Stimulated activated CD4-positive, alpha-beta T cell treated with anti-CD3 and anti-CD28 coated beads, Interleukin-2, amount 100 ng/mL, for 24 hours (primary cell): ENCODE measurements at places on chromosomes 3 and 15.

GRCh38 chr3:114351123-114351821 lies 57.4 kb downstream of the TIGIT start:
- no peak for DNase-seq

DNA sequence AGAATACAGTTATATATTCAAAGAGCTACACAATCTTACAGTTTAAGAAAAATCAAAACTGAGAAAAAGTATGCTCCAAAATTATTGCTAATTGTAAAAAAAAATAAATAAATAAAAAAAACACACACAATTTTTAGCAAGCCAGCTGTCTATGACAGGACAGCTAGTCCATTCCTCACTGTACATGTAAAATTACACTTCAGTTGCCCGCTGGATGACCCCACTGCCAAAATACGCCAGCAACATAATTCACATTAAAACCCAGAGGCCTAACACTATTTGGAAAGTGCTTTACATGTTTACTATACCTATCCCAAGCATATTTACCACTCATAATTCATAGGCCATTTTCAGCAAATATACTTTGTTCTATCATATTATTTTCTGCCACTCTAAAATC lies 5.8 kb downstream of the MYO9A start:
- DNase-seq: no peak

- no peak for DNase-seq
Measured at GRCh38 chr3:194014756-194015155, 121.2 kb upstream of the HES1 start.

DNA sequence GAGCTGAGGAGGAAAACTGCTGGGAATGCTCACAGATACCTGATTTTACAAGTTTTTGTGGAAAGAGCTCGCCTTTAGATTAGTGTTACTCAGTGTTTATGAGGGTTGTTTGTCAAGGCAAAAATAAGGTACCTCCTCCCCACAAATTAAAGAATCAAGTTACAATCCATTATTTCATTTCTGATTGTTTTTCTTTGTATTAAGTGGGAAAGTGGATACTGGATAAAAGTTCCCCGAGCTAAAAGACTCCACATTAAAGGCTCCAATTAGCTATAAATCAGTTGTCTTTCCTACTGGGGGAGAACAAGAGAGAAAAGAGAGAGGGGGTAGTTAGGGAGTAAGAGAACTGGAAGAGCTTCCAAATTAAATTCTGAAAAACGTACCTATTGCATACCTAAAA lies 1.9 kb downstream of the ALDH1A2 start:
- no peak for DNase-seq

DNA sequence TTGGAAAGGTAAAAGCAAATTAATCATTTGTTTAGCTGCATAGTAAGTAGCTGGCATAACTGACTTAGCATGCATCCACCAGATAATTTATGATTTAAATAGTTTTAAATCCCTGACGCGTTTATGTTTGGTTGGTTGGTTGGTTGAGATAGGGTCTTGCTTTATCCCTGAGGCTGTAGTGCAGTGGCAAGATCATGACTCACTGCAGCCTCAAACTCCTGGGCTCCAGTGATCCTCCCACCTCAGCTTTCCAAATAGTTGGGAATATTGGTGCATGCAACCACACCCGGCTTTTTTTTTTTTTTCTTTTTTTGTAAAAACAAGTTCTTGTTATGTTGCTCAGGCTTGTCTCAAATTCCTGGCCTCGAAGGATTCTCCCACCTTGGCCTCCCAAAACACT lies 263.4 kb downstream of the MCTP2 start:
- no peak for DNase-seq

DNA sequence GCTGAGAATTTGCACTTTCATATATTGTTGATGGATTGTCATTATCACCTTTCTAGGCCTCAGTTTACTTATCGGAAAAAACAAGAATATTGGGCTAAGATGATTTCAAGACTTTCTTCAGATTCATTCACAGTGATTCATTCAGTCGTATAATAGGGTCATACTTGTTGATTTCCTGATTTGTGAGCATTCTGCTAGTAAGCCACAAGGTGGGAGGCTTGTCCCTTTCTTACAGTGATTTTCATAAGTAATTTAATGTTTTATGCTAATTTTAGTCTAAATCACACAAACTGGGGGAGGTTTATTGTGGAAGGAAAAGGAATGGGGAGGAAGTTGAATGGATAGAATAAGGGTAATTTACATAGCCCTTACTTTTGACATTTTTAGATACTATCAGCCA lies 126.8 kb upstream of the GOLGA6L4 start:
- DNase-seq: no peak

GRCh38 chr3:76866729-76867408 lies 173.0 kb upstream of the ROBO2 start:
- no peak for DNase-seq

- DNase-seq: no peak
Measured at GRCh38 chr3:163779396-163780344, 1298.6 kb downstream of the SI start.

DNA sequence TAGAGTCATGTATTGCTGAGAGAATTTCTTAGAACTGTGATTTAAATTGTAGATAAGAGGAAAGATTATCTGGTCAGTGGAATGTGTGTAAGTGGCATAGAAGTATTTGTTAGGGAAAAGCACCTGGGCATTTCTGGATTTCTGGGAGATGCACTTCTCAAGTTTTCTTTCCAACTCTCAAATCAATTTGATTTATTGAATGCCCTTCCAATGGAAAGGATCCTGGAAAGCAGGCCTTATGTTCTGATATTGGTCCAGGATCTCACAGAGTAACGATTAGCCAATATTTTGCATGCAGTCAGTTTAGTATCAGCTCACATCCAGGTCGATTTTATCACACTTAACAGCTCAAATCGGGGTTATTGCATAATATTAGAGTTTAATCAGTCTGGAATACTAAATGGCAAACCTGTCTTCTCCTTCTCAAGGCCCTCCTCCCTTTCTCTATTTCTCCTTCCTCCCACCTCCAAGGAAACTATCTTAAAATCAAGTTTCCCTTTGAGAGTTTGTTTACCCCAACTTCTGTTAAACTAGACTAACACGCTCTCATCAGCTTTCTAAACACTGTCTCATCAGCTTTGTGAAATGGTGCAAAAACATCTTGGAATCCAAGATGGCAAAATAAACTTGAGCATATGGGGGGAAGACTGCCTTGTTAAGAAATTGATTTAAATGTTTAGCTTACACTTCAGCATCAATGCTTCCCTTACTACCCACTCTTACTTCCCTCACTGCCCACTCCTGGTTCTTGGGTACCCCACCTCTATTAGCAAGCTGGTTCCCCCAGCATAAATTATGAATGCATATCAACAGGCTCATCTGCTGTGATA lies 9.5 kb downstream of the SOX2 start:
- DNase-seq: no peak

DNA sequence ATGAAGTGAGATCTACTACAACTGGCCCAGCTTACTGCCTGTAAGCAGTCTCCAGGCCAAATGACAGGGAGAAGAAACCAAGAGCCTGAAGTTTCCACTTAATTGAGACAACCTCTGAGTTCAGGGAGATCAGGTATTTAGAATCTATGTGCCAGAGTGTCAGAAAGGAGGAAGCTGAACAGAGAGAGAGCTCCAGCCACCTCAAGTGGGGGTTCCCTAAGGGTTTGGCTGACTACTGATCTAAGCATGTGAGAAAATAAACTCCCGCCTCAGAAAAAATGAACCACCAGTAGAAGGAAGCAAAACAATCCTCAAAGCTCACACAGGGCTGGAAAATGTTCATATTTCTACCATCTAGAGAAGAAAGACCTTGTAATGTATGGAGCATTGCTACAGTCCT lies 25.0 kb downstream of the ADAM10 start:
- DNase-seq: no peak

DNA sequence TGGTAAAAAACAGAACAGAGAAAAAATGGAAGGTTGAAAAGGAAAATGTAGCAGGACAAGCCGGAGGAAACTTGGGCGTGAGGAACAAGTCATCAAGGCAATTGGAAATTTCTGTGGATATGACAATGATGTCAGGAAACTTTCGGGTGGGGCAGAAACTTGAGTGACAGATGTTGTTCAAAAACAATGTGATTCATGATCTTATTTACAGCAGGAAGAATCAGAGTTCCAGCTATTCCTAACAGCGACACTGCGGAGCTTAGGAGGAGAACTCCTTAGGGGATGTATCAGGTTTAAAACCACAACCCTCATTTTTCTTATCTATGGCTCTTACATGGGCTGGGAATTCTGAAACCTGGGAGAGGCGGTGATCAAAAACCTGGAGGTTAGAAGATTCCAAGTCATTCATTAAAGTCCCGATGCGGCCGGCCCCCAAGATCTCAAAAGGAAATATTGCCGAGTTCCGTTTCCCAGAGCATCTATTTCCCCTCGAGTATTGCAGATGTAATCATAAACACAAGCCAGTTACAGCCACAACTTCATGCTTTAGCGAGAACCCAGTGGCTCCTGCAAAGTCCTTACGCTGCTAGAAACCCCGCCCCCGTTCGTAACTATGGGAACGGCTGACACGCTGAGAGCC lies 659 bp upstream of the ARRDC4 start:
- no peak for DNase-seq

GRCh38 chr3:72907731-72908620 lies 20.1 kb downstream of the GXYLT2 start:
- no peak for DNase-seq

- no peak for DNase-seq
Measured at GRCh38 chr3:40780291-40780924, 255.6 kb downstream of the ZNF621 start.

DNA sequence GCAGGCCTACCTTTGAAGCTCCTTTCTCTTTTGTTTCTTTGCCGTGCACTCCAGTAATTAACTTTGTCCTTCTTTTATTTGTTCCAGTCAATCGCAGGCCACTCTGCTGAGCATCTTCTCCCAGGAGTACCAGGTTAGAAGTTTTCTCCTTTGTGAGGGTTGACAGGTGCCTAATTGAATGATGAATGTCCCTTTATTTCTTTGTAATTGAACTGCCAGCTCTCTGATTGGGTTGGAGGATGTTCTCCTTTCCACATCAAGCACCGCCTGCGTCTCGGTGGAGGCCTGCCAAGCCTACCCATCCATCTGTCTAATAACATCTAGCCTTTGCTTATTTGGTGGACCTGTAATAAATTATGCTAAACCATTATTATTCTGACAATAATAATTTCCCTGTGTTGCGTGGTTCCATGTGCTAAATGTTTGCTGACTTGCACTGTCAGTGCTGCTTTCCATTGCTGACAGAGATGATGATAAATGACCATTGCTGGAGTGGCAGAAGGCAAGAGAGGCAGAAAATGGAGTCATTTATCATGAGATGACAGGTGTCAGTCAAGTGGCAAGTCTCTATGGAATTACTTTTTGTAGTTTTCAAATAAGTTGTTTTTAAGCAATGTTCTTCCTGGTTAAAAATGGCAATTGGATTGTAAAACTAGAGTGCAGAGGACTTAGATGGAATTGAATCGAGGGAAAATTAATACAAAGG lies 64.9 kb downstream of the CDIN1 start:
- no peak for DNase-seq

DNA sequence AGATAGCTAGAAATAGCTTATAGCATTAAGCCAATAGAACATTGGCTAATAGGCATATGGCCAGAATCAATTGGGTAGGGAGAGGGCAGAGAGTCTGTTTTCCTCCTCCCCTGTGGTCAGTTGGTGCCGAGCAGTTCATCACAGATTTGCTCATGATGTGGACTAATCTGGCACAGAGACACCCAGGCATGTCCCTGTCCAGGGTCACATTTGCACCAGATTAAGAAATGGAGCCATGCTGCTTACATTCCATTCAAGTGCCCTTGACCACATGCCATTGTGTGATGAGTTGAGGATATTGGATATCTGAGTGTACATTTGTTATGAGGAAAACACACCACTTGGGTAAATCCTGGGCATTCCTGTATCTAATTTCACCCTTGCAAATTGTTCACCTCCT lies 53.4 kb downstream of the USP13 start:
- no peak for DNase-seq

- no peak for DNase-seq
Measured at GRCh38 chr3:88611826-88612326, 462.1 kb downstream of the C3orf38 start.

DNA sequence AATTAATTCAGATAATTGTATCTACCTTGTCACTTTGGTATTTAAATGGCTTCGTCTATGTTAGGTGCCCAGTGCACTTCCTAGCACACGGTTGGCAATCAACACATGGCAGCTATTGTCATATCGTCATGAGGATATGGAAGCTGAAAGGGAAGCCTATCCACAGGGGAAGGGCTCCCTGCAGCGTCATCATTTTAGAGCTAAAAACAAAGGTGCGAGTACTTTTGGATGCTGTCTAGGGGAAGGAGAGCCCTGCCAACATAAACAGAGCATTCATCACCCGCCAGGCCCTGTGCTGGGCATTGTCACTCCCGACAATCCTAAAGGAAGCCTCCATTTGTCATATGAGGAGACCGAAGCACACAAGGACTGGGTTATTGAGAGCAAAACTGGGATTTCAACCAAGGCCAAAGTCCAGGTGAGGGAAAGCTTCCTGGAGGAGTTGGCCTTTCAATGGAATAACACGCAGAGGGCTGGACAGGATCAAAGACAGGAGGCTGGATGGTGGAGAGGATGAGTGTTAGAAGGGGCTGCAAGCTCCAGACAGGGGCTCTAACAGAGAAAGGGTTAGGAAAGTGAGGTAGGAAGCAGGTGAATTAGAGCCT lies 8.0 kb upstream of the PARL start:
- no peak for DNase-seq

DNA sequence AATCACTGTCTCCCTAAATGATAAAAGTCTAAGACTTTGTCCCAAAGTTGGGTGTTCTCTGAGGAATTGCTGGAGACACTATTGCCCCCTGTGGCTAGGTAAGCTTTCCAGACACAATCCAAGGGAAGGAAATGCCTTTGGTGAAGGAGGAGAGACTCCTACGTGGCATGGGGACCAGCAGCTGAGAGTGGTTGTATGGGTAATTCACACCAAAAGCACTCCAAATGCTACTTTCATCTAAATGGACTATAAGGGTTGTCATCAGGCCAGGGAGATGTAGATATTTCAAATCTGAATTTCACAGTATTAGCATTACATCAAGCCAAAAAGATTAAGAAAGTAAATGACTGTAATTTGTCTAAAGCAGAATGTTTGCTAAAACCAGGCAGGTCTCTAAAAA lies 400.8 kb upstream of the THBS1 start:
- no peak for DNase-seq

DNA sequence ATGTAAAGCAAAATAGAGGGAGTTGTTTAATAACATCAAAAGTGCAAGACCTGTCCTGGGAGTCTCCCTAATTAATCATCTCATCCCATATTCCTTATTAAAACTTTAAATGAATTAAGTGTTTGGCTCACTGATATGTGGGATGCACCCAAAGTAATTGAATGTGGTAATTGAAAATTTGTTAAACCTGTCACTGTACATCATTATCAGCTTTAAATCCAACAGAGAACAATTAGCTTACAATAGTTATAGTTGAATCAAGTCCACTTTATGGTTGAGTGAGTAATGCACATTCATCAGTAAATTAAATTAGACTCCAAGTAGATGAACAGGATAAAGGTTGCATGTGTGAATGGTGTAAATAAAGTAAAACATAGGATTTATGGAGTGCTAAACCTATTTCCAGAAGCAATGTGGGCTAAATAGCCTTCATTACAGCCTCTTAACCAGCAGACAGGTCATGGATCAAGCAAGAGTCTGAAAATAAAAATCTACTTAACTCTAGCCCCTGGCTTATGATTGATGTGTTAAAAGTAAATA lies 608.2 kb upstream of the CCDC54 start:
- no peak for DNase-seq
